ENCODE measurements at places on chromosomes 6 and 20.

- no peak for DNase-seq
Observed at GRCh38 chr6:163646133-163646532, 231.6 kb downstream of the QKI start.

- no peak for DNase-seq
Observed at GRCh38 chr20:50813801-50814200, 18.9 kb downstream of the BCAS4 start.

- no peak for DNase-seq
Observed at GRCh38 chr6:37706749-37707148, 9.1 kb upstream of the MDGA1 start.

DNA sequence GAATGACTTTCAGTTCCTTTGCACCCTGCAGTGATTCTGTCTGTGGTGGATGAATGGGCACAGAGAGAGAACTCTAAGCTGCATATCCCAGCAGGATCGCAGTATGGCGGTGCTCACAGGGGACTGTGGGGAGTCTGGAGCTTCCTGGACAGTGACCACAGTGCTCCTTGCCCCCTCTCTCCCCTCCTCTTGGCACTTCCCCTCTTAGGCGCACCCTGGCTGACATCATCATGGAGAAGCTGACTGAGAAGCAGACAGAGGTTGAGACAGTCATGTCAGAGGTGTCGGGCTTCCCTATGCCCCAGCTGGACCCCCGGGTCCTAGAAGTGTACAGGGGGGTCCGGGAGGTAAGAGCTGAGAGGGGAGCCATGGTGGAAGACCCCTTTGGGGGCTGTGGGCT lies 8.6 kb downstream of the BYSL start:
- DNase-seq, result no peak

- DNase-seq, result peak; percentile 22
Observed at GRCh38 chr20:29443819-29444218, 1813.6 kb upstream of the DEFB115 start.

- DNase-seq, result peak; percentile 51
Observed at GRCh38 chr20:63955281-63955826, 862 bp downstream of the UCKL1 start.

- no peak for DNase-seq
Observed at GRCh38 chr20:58294497-58295455, 14.7 kb upstream of the RAB22A start.

GRCh38 chr20:25032065-25032477 lies 25.9 kb downstream of the ACSS1 start:
- DNase-seq, result no peak

- DNase-seq, result no peak
Observed at GRCh38 chr20:62418709-62419487, 8.4 kb downstream of the RBBP8NL start.

DNA sequence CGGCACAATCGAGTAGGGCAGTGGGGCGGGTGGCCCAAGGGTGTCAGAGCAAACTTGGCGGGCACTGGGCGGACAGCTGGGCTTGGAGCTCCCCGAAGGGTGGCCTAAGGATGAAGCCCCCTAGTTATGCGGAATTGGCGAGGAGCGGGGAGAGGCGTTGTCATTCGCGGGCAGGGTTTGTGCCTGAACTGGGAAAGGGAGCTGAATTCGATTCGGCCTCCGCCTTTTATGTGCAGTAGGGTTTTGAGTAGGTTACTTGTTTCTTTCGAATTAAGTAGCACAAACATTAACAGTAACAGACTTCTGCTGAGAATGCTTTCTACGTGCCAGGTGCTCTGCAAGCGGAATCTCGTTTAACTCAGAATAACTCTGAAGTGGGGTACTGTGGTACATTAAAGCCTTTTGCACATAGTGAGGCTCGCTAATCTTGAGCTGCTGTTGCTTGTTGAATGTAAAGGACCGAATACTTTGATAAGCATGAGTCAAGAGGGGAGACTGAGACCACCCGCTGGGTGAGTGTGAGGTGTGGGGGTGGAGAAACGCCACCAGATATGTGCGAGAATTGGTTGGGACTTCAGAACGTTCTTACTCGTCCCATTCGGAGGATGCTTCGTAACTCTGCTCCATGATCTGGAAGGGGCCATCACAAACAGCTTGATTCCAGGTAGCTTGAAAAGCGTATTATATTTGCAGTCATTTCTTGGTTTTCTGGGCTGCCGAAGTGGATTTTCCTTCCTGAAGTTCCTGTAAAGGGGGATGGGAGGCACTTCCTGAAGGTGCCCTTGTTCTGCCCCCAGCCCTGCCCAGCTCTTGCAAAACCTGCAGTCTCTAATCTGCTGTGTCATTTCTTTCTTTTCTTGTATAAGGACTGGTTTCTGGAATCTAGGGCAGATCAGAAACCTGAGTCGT lies 833 bp downstream of the RAB5IF start:
- no peak for DNase-seq

- DNase-seq, result no peak
Observed at GRCh38 chr6:19802656-19803055, 34.5 kb upstream of the ID4 start.
